ENCODE measurements at places on chromosomes 3 and 15.

GRCh38 chr15:66795851-66796250, 93.8 kb downstream of the SMAD6 start:
- DNase-seq = no peak

DNA sequence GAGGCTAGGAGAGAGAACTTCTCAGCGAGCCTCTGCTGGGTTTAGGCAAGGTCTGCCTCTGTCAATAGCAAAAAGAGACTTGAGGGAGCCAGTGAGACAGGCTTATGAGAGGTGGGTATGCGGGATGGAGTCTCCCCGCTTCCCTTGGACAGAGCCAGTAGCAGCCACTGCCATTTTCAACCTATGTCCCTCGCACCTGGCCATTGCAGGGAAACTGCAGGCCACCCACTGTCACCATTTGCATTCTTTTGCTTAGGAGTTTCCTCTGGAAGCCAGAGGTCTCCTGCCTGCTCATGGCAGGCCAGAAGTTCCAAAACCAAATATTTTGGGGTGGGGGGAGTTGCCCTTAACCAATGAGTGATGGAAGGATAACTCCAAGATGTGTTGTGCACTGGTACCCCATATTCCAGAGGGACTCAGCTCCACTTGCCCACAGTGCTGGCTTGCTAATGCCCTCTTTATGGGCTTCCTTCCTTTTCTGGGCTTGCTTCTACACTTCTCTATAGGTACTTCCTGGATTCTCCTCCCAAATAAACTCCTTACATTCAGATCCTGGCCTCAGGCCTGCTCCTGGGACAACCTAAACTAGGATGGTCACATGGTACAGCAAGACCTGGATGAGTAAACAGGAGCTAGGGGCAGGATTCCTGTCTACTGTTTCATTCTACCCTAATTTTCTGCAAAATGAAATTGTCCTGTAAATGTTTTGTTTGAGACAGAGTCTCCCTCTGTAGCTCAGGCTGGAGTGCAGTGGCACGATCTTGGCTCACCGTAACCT, 108.9 kb upstream of the PROK2 start:
- no peak for DNase-seq

DNA sequence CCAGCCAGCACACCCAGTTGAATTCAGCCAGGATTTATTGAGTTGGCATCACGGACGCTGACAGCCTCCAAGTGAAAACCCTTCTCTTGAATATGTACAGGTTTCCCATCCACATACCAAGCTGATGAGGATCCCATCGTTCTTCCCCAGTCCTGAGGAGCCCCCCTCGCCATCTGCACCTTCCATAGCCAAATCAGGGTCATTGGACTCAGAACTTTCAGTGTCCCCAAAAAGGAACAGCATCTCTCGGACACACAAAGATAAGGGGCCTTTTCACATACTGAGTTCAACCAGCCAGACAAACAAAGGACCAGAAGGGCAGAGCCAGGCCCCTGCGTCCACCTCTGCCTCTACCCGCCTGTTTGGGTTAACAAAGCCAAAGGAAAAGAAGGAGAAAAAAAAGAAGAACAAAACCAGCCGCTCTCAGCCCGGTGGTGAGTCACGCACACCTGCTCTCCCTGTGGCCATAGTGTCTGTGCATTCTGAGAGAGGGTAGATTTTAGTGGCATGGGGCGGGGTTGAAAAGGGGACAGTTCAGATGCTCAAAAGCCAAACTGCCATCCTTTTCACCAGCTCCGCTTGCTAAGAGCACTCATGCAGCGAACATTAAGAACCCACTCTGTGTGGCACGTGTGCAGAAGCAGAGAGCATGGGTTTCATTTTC, 51.2 kb downstream of the KLHL25 start:
- no peak for DNase-seq

DNA sequence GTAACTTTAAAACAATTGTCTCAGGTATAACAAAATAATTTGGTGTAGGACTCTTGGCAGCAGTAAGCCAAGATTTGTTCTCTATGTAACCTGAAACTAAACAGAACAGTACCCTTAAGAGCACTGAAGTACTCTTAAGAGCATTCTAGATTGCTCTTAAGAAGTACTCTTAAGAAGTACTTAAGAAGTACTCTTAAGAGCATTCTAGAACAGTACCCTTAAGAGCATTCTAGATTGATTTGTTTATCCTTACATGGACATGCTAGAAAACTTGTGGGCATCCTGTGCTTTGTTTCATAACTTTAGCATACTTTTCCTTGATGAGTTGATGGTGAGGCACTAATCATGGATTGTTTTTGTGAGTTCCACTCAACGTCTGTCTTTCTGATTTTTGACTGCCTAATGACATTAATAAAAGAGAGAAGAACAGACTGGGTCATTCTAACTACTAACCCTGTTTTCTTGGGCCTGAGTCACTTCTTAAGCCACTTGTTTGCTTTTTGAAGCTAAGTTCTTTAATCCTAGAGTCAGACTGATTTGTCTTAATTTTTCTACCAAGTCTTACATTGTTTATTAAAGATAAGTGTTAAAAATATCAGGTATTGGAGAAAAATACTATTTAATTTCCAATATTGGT, 57.2 kb upstream of the UTS2B start:
- no peak for DNase-seq

DNA sequence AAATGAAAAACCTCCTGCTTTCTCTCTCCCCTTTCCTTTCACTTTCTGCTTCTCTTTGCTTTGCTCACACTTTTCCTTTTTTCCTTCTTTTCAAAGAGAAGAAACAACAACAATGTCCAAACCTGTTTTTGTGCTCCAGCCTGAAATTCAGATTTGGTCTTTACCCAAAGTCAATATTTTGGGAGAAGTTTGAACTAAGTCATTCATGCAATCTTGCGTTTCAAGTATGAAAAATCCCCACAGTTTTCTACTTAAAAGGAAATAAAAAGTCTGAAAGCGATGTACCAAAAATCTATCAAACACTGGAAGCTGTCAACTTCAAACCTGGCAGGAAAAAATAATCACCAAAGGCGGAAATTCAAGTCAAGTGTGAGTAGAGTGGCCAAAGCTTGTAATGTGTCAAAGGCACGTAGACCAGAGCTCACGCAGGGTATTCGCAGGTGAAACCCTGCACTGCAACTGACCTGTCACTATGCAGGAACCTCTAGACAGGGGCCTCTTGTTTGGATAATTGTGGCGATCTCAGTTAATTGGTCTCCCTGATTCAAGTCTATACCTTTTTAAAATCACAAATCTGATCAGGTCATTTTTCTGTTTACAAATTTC, 118.8 kb upstream of the GALNT15 start:
- DNase-seq = no peak

- DNase-seq = no peak
Observed at GRCh38 chr3:15491143-15491542, 30.4 kb downstream of the COLQ start.

DNA sequence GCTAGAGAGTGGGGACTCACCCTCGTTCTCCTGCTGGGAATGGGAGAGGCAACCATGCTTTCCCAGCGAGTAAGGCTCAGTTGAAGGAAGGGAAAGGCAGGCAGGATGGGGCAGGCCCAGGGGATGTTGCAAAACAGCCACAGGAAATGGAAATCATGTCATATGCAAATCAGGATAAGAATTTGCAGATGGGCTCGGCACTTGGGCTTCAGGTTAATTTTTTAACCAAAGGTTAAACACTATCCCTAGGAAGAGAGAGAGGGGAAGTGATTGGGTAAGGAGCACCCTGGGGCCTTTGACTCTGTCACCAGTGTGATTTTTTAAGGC, 14.6 kb upstream of the PLA2G4E start:
- no peak for DNase-seq

DNA sequence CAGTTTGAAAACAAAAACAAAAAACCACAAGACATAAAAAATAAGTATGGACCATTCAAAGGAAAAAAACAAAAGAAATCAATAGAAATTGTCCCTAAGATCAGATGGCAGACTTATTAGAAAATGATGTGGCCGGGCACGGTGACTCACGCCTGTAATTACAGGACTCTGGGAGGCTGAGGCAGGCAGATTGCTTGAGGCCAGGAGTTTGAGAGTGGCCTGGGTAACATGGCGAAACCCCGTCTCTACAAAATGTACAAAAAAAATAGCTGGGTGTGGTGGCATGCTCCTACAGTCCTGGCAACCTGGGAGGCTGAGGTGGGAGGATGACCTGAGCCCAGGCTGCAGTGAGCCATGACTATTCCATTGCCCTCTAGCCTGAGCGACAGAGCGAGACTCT, 16.6 kb downstream of the SPCS1 start:
- DNase-seq = no peak

DNA sequence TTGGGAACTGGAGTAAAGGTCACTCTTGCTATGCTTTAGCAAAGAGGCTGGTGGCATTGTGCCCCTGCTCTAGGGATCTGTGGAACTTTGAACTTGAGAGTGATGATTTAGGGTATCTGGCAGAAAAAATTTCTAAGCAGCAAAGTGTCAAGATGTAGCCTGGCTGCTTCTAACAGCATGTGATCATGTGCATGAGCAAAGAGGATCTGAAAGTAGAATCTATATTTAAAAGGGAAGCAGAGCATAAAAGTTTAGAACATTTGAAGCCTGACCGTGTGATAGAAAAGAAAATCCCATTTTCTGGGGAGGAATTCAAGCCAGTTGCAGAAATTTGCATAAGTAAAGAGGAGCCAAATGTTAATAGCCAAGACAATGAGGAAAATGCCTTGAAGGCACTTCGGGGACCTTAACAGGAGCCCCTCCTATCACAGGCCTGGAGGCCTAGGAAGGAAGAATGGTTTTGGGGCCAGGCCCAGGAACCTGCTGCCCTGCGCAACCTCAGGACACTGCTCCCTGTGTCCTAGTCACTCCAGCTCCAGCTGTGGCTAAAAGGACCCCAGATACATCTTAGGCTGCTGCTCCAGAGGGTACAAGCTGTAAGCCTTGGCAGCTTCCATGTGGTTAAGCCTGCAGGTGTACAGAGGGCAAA, 212.2 kb upstream of the LINGO1 start:
- no peak for DNase-seq

GRCh38 chr15:93700051-93700450, 531.3 kb upstream of the MCTP2 start:
- no peak for DNase-seq

Measured in GOT3 (cell line).